Progenitor cell of endocrine pancreas (in vitro differentiated cells): ENCODE measurements at places on chromosomes 7 and 10.

DNA sequence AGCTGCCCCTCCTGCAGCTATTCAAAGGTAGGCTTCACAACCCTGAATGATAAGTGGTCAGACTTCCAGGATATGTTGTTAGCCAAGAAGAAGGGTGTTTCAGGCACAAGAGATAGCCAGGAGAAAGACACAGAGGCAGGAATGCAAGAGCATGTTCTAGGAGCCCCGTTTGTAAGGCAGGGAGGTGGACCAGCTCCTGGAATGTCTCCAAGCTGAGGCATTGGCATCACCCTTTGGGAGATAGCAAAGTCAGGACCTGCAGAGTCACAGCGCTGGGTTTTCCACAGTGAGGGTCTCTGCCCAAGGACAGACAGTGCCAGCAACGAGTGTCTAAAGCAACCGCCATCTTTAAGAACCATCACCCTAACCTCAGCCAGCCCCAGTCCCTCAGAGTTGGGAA, 484.5 kb upstream of the ZMIZ1 start:
- no peak for DNase-seq

DNA sequence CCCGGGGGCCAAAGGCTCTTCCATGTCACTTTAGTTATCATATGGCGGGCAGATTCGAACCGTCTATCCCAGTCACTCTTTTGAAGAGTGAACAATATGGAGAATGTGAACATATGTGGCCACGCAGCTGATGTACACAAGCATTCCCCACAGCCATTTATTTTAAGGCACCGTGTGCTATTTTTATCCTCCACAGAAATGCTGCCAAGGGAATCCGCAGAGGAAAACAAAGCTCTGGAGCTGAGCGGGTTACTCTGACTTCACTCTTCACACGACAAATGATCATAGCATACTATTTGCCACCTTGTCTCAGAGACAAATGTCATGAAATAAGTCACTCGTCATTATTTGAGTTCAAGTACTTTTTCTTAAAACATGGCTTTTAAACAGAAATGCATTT, 100.3 kb downstream of the CTBP2 start:
- DNase-seq = no peak

GRCh38 chr10:19848226-19848985, 32.2 kb downstream of the PLXDC2 start:
- DNase-seq = no peak

- DNase-seq = no peak
Observed at GRCh38 chr10:51852297-51852696, 152.9 kb upstream of the CSTF2T start.

DNA sequence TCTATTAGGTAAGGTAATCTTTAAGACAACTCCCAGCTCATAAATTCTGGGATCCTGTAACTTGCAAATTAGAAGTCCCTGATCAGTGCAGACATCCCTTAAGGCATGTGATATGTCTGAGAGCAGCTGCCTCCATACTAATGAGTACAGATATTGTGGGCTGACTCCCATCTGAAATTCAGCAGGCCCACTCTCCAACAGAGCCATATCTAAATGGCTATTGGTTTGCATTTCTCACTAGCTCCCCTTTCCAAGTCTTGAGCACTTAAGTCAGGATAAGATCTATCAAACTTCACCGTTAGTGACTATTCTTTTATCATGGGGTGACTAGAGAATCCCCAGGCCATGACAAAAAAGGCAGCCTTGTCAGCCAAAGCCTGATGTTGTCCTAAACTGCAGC, 785.4 kb downstream of the IPMK start:
- DNase-seq = no peak

DNA sequence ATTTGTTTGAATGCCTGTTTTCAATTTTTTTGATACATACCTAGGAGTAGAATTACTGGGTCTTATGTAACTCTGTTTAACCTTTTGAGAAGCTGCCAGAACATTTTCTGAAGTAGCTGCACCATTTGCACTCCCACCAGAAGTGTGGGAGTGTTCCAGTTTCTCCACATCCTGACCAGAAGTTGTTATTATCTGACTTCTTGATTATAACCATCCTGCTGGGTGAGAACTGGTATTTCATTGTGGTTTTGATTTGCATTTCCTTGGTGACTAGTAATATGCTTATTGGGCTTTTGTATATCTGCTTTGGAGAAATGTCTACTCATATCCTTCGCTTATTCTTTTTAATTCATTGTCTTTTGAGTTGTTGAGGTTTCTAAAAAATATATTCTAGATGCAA, 117.2 kb upstream of the GLCCI1 start:
- no peak for DNase-seq

DNA sequence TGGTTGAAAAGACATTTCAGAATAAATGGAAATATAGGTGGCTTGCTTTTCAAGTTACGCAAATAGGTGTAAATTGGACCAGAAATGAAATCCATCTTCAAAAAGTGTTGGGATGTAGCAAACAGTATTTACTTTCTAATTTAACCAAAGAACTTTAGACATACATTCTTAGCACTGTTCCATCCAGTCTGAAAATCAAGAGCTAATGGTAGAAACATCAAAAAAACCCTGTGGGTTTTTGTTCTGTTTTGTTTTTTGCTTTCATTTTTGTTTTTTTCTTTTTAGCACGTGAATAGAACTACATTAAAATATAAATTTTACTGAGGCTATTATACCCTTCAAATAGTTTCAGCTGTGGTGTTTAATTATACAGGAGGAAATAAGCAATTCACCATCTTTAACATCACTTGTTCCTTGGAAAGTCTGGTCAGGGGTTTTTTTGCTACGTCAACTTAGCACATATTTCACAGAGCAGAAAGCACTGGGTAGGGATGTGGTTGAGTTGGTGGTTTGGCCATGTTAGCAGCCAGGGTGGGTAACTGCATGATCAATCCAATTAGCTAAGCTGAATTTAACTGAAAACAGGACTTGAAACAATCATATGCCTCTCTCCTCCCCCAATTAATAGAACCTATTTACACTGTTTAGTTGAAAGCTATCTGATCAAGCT, 275.4 kb upstream of the PFKP start:
- DNase-seq = no peak

GRCh38 chr7:82244947-82245517, 198.5 kb downstream of the CACNA2D1 start:
- no peak for DNase-seq

DNA sequence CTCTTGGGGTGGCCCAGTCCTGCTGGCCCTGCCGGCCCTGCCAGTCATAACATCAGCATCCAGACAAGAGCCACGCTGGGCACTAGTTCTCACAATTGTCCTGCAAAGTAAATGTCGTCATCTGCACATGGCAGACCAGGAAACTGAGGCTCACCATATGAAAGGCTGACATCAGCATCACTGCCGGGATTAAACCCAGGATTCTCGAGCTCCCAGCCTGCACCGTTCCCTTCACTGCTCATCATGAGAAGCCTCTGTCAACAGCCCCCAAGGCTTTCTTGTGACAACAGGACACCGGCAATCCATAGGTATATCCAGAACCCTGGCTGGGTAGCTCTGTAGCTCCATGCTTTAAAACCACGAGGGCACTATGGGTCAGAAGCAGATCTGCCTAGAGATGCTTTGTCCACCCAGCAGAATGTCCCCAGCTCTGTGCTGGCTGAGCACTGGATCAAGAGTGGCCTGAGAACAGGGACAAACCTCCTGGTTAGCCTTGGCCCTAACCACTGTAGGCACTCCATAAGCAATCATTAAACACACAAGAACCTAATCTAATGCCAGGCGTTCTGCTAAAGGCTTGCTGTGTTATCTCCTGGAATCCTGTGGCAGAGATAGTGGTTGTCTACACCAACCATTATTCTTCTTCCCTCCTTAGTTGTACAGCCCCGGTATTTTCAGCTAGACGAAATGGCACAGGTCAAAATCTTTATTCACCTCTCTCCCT, 41.2 kb upstream of the C10orf71 start:
- no peak for DNase-seq

GRCh38 chr7:33692956-33693355, 212.4 kb upstream of the BMPER start:
- no peak for DNase-seq

GRCh38 chr10:14498326-14498725, 167.6 kb upstream of the FRMD4A start:
- no peak for DNase-seq

DNA sequence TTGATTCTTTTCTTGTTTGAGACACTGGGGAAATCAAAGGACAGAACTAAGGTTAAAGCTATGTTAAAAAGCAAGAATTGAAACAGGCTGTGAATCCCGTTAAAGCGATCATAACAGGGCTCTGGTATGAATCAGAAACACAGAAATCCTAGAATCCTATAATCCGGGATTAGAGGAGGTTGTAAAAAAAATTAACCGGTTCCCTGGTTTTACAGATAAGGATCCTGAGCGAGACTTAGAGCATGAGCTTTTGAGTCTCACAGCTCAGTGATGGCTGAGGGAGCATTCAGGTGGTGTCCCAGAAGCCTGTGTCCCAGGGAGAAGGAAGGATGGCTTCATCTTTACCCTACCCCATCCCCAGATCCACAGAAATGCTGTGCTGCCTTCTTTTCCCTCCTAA, 461.3 kb downstream of the PAXIP1 start:
- DNase-seq = no peak

DNA sequence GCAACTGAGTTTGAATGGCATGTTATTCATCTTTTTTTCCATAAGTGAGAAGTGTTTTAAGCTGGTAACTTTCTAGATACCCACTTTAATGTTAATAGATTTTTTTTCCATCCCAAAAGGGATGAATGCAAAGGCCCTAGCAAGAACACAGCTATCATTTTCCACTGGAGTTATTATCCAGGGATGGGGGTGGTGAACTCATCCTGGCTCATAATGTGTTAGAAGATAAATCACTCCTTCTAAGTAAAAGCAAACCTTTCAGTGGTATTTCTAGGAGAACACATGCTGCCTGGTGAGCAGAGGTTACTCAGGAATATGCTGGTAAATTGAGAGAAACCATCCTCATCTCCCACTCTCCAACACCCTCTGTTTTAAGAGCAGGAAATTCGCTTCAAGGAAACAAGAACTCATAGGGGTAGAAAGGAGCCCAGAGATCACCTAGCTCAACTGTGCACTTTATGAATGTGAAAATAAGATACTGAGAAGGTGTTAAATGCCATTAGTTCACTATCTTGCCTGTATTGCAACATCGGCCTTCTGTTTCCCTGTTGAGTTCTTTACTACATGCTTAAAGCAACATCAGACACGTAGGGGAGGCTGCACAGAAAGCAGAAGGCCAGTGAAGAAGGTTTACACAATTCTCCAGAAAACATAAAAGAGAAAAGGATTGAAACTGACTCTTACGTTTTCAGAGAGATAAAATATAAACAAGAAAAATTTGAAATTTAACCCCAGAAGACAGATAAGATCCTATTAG, 264.0 kb upstream of the PRKCQ start:
- DNase-seq = no peak

- DNase-seq = no peak
Observed at GRCh38 chr10:47277352-47278151, 22.4 kb upstream of the GDF10 start.

GRCh38 chr10:111598433-111599059, 521.7 kb downstream of the ADRA2A start:
- peak; percentile 41 for DNase-seq

GRCh38 chr10:119414081-119414611, 128.4 kb downstream of the RGS10 start:
- no peak for DNase-seq

DNA sequence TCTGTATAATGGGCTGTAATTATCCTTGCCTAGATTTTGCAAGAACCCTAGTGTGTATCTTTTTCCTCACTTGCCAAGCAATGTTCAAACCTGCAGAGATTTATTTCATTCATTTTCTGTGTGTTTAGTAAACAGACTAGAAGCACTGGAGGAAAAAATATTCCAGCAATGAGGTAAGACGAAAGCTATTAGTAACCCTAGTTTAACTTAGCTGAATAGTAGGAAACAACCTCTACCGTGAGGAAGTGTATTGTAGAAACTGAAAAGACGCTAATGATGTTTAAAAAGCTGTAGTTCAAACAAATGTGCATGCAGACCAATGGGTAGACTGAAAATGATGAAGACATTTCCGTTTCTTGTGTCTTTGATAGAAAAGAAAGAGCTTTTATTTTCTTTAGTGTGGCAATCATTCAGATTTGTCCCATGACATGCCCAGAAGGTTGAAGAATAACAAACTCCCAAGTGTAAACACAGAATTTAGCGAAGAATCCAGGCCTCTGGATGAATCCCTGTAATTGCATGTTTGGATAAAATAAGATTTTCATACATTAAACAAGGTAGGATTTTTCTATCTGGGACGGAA, 20.7 kb downstream of the CAV1 start:
- no peak for DNase-seq

DNA sequence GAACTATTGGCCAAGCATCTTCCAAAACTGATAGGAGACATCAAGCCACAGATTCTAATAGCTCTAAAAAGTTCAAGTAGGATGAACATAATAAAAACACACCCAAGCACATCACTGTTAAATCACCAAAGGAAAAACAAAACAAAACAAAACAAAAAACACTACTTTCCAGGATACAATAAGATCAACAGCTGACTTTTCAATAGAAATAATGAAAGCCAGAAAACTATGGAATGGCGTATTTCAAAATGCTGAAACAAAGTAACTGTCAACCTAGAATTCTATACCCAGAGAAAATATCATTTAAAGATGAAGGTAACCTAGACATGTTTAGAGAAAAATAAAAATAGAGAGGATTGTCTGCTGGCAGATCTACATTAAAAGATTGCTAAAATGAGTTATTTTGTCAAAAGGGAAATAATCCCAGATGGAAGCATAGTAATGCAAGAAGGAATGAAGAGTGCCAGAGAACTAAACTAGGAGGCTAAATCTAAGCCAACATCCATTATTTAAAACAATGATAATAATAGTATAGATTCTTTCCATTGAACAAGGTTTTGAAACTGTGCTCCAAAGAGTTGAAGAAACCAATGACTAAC, 13.9 kb downstream of the TUBAL3 start:
- DNase-seq = no peak

- no peak for DNase-seq
Observed at GRCh38 chr7:112036071-112036470, 170.1 kb downstream of the DOCK4 start.

DNA sequence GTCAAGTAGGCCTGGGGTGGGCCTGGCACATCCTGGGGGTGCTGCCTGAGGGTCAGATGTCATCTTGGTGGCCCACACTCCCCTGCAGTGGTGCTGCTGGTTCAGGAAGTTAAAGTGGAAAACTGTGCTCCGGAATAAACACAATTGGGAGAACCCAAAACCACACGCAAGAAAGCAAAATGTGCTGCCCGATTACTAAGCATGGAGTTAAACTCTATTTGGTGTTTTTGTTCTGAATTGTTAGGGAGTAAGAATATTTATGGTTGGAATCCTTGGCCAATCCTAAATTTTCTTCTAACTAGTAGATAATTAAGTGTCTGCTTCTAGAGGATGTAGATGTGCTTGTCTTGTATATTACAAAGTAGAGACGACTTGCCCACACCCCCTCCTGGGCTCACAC, 131.4 kb downstream of the MGMT start:
- DNase-seq = no peak

GRCh38 chr10:123554656-123555055, 111.5 kb upstream of the GPR26 start:
- DNase-seq = no peak

DNA sequence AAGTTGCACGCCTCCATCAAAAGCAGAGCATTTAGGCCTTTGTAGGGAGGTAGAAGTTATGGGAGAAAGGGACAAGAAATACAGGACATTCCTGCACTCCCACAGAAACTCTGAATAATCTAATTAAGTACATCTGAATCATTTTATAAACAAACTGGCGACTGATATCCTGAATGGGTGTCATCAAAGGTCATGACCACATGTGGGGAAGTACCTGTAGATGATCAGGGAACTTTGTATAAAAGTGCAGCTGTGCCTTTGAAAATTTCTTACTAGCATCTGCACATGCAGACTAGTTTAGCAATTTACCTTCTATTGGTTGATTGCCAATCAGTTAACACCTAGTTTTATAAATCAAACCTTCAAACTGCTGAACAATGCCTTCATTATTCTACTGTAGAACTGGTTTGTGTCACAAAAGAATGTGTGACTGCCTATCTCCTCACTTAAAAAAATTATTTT, 17.1 kb downstream of the STEAP4 start:
- DNase-seq = no peak
